ENCODE measurements at places on chromosomes 3 and 15.

DNA sequence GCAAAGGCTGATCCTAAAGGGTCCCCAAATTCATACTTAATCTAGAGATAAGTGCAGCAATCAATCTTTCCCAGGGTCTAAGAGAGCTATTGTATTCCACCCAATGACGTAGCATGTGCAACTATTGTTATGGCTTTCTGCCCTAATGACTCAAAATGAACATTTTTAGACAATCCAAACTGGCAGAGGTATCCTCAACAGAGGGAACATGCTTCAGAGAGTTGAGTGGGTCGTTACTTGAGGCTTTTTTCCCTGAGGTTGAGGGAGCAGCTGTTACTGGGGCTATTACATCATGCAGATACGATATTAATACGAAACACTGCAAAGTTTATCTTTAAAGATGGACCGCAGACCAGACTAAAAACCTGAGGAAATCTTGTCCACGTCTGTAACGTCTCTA, 278.3 kb upstream of the WNT5A start:
- no peak for DNase-seq

DNA sequence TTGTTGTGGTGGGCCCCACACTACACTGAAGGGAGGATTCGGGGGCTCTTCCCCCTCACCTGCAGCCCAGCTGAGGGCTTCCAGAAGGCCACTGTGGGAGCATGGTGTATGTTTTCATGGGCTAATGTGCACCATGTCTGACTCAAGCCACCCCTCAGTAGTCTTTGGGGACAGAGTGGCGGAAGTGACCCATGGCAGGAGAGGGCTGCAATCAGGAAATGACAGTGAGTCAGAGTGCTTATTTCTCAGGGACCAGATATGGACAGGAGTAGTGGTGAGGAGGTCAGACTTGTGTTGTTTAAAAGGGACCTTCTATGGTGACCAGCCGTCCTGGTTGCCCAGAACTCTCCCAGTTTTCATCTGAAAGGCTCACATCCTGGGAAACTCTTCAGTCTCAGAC, 32.8 kb upstream of the SLC9A9 start:
- no peak for DNase-seq

- no peak for DNase-seq
These were observed 588.8 kb downstream of the MAGI1 start for GRCh38 chr3:65449841-65450428.

DNA sequence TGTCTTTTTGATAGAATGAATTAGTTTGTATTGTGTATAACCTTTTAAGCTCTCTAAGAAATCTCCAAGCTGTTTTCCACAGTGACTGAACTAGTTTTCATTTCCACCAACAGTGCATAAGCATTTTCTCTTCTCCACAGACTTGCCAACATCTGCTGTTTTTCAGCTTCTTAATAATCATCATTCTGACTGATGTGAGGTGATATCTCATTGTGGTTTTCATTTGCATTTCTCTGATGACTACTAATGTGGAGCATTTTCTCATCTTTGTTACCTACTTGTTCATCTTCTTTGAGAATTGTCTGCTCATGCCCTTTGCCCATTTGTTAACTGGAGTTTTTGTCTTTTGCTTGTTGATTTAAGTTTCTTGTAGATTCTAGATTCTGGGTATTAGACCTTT, 777.5 kb downstream of the OTOL1 start:
- no peak for DNase-seq

DNA sequence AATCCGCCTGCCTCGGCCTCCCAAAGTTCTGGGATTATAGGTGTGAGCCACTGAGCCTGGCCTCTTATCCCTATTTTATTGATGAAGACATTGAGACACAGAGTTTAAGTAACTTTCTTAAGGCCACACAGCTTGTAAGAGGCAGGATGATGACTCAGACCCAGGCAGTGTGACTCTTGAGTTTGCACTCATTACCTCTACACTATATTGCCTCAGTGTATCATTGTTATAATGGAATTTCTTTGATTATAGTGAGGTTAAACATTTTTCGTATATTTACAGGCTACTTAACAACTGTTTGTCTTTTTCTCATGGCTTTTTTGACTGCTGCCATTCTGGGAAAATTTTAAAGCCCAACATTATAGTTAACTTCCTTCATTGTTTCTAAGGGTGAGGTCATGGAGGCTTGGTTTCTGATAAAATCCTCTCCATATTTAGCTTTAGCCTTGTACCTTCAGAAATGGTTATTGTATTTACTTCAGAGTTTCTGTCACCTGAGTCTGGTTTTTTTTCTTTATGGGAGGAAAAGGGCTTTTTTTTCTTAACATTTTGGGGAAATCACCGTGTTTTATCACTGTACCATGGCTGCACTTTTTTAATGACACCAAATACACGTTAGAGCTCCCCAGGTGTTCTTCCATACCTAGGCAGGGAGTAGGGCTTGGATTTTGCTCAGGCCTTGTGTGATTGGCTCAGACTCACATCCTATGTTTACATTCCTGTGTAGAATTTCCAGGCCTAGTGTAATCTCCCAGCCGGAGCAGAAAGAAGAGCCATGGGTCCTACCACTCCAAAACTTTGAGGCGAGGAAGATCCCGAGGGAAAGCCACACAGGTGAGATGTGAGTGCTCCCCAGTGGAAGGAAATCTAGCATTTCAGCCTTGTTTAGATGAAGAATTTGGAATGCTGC, 6.3 kb downstream of the ZNF774 start:
- DNase-seq: no peak

- DNase-seq: no peak
These were observed 33.2 kb downstream of the SCAPER start for GRCh38 chr15:76871930-76872329.

- DNase-seq: peak; percentile 9
These were observed 13.2 kb upstream of the GNB4 start for GRCh38 chr3:179464323-179465092.

- no peak for DNase-seq
These were observed 173.8 kb downstream of the ADAMTS17 start for GRCh38 chr15:100167884-100168375.

- peak; percentile 53 for DNase-seq
These were observed 1.0 kb downstream of the ANP32A start for GRCh38 chr15:68819495-68820294.

GRCh38 chr15:45093013-45093412, 21.0 kb downstream of the DUOX2 start:
- DNase-seq: no peak

DNA sequence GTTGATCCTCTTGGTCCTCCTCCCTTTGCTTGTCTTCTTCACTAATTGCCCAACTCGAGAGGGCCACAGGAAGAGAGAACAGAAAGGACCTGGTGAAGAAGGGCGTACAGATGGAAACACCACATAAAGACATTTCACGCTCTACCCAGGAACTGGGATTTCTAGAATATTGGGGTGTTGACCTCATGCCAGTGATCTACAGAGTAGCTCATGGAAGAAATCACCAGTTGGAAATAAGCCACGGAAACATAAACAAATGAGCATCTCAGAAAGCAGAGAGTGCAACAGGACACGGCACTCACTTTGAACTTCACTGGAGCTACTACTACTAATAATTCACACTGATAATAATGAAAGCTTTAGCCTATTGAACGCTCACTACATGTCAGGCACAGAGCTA, 84.6 kb upstream of the ARHGEF3 start:
- peak; percentile 6 for DNase-seq

- no peak for DNase-seq
These were observed 100.0 kb upstream of the KBTBD8 start for GRCh38 chr3:66898155-66898554.

- DNase-seq: no peak
These were observed 8.9 kb downstream of the DNAAF4 start for GRCh38 chr15:55499151-55499550.

DNA sequence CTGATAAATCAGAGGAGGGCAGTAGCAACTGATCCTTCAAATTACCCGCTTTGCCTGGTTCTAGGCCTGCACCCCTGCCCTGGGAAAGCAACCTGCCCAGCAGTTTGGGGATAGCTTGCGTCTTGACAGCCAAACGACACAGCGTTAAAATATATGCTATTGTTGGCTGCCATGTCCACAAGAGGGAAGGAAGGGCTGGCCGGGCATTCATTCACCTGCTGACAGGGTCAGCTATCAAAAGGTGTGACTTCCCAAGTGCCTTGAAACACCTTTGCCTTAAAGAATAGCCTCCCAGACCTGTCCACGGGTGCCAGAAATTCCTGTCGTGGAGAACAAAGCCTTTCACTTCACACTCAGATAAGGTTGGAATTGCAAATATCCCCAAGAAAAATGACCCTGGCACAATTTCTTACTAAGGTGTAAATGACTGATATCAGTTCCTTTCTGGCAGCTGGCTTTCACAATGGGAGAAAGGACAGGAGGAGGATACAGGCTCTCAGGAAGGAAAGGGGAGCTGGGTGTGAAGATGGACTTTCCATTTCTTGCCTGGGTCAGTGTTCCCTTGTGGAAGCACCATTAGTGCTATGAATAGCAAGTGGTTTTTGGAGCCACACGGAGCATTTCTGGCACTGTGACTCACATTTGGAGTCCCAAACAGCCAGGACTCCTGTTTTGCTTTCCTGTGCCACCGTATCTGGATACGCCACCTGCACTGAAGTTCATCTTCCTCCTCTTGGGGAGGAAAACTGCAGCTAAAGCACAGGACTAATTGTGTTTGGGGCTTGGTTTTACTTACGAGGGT, 19.2 kb downstream of the ALDH1A3 start:
- no peak for DNase-seq

GRCh38 chr15:73474785-73475184, 31.8 kb downstream of the REC114 start:
- DNase-seq: no peak

GRCh38 chr15:69751566-69751965, 298.9 kb downstream of the RPLP1 start:
- DNase-seq: no peak

- DNase-seq: no peak
These were observed 172.4 kb downstream of the DCLK3 start for GRCh38 chr3:36591959-36592358.

DNA sequence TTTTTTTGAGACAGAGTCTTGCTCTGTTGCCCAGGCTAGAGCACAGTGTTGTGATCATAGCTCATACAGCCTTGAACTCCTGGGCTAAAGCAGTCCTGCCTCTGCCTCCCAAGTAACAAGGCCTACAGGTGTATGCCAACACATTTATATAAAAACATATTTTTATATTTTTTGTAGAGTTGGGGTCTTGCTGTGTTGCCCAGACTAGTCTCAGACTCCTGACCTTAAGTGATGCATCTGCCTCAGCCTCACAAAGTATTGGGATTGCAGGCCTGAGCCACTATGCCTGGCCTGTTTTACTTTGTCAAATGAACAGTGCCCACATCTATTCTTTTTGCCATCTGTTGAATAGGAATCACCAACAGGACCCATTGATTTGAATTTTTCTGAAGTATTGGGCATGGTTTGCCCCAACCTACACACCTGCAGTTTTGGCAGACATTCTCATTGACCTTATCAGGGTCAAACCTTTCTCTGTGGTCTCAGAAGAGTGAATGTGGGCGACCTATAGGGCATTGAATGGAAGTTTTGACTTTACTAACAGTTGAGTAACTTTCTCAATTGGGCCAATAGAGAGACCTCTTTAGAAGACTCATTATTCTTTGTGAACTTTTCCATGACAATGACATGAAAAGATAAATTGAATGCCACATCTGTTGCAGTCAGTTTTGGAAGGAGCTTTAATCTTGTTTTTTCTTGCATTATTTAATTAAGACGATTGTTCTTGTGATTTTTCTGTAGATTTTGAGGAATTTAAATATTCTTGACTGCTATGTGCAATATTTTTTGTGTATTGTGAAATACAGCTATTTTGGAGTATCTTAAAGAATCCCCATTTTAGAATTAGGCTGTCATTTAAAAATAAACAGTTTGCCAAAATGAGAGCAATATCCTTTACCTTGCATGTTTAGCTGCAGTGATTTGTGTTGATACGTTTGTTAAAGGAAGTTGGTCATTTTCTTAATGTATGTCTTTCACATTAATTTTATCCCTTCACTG, 2.7 kb downstream of the IREB2 start:
- peak; percentile 33 for DNase-seq

- DNase-seq: no peak
These were observed 22.3 kb downstream of the VPS39 start for GRCh38 chr15:42185801-42186200.

DNA sequence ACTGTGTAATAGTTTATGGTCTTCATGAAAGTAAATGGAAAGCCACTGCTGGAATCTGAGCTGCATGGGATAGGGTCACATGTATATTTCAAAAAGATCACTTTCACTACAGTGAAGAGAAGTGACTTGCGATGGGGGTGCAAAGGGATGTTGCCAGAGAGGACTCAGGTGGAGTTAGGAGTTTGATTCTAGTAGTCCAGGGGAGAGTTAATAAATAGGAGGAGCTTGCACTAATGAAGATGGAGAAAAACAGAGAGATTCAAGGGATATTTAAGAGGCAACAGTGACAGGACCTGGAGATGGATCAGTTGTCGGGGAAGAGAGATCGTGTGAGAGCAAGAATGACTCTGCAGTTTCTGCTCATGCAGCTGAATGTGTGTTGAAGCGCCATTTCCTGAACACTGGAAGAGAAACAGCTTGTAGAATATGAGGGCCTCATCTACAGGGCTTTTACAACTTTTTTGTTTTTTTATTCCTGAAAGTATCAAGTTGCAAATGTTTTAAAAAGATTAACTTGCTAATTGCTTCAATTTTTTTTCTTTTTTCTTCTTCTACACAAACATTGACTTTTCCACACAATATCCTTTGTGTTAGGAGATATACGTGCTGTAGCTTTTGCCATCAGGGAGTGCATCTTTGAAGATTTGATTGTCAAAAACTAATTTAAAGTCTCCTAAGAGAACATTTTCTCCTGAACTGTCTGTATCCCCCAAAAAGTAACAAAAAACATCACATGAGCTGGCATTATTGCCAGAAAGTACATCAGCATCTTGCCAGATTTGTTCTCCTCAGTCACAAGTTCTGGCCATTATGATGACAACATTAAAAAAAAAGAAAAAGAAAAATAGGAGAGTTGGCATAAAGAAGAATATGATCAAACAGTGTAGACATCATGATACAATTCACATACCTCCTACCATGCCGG, 37.5 kb downstream of the SETMAR start:
- no peak for DNase-seq

DNA sequence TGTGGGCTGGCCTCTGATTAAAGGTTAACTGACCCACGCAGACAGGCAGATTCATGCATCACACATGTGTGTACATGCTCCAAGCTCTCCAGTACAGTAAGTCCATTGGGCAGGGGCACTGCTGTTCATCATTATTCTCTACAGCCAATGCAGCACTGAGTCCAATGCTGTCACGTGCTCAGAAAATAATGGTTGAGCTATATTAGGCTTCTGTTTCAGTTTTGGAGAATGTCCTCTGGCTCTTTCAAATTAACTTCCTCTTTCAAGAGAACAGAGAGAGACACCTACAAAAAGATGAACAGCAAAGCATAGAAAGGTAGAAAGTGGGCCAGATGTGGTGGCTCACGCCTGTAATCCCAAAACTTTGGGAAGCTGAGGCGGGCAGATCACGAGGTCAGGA, 202.6 kb downstream of the MEX3B start:
- DNase-seq: no peak

- no peak for DNase-seq
These were observed 272.5 kb upstream of the ARHGEF26 start for GRCh38 chr3:153848702-153849101.

GRCh38 chr3:193852901-193853300, 259.9 kb downstream of the OPA1 start:
- DNase-seq: no peak

Data from stimulated activated naive CD8-positive, alpha-beta T cell treated with anti-CD3 and anti-CD28 coated beads, Interleukin-15, Interleukin-2, amounts not matched to agents 100 U/mL and 50 U/mL, for 24 hours (primary cell).